ENCODE measurements at places on chromosomes 2 and 18.

GRCh38 chr2:156890529-156891148 is 366.9 kb upstream of the GALNT5 start:
- no peak for DNase-seq

GRCh38 chr2:169928463-169928864 is 101.2 kb downstream of the UBR3 start:
- no peak for DNase-seq

DNA sequence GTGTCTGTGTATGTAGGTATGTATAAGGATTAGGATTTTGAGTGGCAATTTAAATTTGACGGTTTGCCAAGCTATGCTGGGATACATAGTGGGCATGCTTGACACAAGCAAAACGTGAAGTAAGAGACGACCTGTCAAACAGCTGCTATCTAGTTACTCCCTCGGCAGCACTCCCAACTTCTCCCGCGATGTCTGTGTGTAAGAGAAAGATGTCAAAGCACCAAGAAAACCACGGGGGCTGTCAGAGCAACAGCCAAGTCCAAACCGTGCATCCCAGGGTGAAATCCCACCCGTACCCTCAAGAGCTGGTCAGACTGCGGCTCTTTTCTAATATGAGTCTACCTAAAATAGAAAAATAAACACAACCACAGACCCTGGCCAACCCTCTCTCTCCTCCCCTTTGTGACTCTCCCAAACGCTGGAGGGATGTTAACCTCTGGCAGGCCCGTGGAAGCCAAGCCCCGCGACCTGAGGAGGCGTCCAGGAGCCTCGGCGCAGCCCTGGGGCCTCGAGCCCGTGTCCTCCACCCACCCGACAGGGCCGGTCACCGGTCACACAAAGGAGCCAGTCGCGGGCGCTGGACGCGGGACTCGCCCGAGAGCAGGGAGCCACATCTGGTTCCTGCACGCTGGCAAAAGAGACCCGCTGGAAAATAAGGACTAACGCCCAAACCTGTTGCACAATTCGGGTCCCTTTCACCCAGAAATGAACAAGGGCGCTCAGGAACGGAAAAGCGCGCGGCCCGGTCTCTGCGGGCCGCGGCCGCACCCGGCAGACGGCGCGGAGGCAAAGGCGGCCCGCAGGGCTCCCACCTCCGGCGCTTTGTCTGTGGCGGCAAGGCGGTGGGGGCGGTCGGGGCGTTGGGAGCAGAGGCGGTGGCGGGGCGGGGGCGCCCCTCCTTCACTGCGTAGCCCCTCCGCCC is 925 bp downstream of the SESTD1 start:
- no peak for DNase-seq

DNA sequence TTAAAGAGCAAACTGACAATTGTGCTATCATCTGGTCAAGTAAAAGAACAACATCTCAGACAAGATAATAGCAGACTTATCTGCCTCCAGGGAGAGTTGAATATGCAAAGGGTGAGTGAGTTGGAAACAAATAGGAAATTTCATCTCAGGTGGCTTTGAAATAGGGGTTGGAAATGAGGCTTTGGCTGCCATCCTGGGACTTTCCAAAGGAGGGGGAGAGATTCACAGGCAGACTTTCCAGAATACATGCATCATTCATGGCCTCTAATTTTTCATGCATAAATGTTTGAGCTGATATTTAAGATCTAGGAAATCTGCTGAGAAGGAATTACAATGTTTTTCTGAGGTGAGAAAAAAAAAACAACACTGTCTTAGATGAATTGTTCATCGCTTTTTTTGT is 300.5 kb downstream of the ALK start:
- no peak for DNase-seq

DNA sequence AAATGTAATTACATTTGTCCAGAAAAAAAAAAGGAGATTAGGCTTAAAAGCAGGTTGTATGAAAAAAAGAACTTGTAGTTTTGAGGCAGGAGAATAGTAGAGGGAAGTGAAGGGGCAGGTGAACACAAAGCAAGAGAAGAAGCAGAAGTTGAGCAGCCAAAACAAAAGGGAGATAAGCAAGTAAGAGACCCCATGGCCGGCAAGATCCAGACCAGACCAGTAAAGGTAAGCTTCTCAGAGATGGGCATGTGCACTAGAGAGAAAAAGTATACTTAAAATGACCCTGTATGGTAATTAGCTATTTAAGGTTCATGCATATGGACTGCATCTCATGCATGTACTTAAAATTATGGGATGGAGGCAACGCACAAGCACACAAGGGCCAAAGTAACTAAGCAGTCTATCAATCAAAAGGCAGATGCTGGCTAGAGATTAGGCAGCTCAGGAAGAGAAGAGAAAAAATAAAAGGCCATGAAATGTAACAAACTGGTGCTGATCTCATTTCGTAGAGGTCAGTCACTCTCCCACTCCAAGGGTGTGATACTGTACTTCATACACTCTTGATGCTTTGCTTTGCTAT is 9.7 kb downstream of the SIGLEC15 start:
- DNase-seq, result no peak

DNA sequence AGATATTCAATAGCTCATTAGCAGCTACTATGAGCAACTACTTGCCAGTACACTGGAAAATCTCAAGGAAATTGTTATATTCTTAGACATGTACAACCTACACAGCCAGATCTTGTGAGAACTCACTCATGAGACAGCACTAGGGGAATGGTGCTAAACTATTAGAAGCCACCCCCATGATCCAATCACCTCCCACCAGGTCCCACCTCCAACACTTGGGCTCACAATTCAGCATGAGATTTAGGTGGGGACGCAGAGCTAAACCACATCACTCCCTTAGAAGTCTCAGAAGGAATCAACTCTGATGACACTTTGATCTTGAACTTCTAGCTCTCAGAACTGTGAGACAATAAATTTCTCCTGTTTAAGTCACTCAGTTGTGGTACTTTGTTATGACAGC is 418.3 kb upstream of the SPHKAP start:
- no peak for DNase-seq

GRCh38 chr2:25366629-25367028 is 24.9 kb upstream of the DNMT3A start:
- DNase-seq, result no peak

DNA sequence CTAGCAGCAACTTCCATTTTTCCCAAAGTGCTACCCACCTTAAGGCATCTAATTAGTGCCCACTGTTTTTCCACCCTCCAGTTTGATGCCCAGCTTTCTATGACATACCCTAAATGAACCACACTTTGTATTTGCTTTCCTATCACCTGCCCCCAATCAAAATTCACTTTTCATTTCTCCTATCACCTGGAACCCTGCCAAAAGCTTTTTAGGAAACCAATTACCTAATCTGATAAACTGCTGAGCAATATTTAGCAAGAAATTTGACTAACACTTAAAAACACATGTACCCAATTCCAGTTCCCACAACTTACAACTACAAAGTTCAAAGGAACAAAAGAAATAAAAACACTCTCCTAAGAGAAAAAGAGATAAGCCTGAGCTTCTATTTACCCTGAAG is 71.7 kb downstream of the IKZF2 start:
- no peak for DNase-seq

DNA sequence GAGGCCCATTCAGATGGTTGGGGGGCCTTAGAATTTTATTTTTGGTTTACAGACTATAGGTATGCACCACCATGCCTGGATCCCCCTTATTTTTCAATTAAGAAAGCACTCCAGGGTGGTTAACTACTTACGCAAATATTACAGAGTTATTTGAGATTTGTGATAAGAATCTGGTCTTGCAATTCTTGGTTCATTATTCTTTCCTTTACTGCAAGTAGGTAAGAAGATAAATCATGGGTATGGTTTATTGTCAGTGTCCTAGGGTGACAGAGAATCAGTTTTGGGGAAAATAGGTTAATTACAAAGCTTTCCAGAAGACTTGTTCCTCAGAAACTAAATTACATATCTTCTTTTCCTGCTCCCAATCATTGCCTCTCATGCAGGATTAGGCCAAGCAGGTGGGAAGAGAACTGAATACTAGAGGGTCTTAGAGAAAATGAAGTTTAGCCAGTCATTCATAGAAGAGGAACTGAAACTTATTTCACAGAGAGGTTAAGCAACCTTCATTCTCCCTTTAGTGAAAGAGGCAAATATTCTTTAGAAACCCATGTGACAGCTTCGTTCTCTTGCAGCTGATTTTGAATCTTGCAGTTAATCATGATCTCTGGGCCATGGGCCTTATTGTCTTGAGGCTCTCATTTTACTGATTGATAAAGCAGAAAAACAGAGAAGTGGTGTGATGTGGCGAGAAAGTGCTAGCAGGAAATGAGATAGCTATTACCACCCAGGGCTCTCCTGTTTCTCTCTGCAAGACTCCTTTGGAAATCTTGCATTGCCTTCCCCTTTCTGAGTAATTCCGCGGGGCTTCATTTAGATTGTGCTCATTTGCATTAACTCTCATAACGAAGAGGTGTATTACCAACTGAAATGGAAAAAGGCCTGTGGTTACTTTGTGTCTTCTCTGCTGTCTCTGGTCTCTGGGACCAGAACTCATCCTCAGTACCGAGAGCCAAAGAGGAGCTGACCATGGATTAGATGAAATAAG is 44.8 kb upstream of the ARHGAP25 start:
- DNase-seq, result no peak

All from stimulated activated CD4-positive, alpha-beta T cell treated with anti-CD3 and anti-CD28 coated beads, Interleukin-12 subunit alpha, Interleukin-12 subunit beta, amount 100 ng/mL, for 24 hours (primary cell).